ENCODE measurements at places on chromosomes 5 and 9.
A peak's percentile ranks its signal among the peaks of the same experiment; 100 is the strongest.

- DNase-seq: no peak
Observed at GRCh38 chr9:70805949-70806348, 315.5 kb downstream of the TRPM3 start.

DNA sequence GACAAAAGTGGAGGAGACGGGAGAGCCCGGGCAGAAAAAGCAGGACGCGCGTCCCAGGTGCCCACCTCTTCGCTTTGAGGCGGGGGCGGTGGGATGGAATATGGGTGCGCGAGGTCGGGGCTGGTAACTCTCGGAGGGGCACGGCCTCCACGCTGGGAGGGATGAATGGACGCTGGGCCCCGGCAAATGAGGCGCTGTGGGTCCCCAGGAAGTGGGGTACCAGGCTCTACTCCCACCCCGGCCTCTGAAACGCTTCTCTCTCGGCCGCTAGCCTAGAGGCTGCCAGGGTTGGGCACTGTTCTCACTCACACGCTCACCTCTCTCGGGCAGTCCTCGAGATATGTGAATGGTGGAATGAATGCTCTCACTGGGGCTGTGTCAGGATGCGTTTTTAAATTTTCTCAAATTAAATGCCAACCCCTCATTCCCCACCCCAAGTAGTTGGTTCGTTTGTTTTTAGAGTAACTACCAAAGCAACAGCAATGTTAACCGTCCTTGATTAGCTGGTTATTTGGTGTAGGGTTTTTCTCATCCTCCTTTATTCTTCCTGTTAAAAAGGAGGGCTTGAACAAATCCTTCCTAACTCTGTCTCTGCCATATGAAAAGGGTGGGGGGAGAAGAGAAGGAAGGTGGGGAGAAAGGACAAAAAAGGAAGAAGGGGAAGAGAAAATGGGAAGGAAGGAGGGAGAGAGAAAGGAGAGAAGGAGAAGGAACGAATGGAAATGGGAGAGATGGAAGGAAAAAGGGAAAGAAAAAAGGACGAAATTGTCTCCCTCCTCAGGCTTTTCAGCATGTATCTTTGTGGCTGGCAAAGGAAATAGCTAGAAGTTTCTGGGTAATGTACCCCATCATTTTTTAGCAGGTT lies 1.3 kb upstream of the EBF1 start:
- DNase-seq: peak; percentile 28

GRCh38 chr9:79632705-79633104 lies 60.9 kb downstream of the TLE4 start:
- DNase-seq: no peak

DNA sequence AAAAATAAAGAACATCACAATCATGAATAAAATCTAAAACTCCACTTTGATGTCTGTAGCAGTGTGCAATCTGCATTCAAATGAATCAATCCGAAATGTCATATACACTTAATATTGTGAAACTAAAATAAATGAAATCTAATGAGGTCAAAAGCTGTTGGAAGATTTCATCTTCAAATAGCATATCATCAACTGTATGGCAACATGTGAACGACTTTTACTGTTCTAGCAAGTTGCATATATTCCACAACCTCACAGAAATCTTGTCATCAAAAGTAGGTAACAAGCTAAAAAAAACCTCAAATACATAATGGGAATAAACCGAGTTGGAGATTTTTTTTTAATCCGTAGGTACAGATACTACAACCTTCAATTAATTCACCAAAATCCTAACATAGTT lies 1.2 kb downstream of the PTBP3 start:
- no peak for DNase-seq

GRCh38 chr5:136484808-136485325 lies 119.5 kb upstream of the TRPC7 start:
- no peak for DNase-seq

DNA sequence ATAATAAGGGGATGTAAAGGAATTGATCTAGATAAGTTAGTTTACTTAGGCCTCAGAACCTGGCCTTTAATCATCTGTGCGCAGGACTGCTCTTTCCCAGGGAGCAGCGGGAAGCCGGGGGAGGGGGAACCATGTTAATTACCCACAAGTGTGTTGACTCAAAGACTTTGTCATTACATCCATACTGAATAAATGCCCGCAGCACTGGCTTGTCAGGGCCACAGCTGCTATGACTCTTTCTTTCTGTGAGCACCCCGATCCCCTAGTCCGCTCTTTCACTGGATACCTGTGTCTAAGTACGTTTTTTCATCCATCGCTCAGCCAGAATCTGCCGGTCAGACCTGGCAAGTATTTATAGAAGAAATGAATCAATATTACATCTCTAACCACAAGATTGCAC lies 249.3 kb upstream of the DMRT1 start:
- no peak for DNase-seq

- DNase-seq: peak; percentile 53
Observed at GRCh38 chr9:92726971-92727715, 37.5 kb downstream of the BICD2 start.

DNA sequence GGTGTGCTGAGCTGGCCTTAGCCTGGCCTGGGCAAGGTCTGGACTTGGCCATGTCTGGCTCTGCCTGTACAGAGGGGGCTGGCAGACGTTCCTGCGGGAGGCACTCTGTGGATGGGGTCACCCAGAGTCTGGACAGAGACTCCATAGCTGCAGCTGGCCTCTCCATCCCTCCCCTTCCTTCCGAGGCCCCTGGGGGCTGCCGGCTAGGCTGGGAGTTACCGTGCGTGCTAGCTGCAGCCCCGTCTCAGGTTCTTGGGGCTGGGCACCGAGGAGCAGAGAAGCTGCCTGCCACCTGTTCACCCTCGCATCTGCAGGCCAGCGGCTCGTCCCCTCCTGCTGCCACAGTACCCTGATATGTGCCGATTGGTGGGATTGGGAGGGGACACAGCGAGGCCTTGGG lies 63.4 kb downstream of the RXRA start:
- DNase-seq: no peak

- no peak for DNase-seq
Observed at GRCh38 chr5:95223566-95224258, 61.2 kb downstream of the MCTP1 start.

GRCh38 chr9:118268046-118268445 lies 563.8 kb downstream of the TLR4 start:
- no peak for DNase-seq

DNA sequence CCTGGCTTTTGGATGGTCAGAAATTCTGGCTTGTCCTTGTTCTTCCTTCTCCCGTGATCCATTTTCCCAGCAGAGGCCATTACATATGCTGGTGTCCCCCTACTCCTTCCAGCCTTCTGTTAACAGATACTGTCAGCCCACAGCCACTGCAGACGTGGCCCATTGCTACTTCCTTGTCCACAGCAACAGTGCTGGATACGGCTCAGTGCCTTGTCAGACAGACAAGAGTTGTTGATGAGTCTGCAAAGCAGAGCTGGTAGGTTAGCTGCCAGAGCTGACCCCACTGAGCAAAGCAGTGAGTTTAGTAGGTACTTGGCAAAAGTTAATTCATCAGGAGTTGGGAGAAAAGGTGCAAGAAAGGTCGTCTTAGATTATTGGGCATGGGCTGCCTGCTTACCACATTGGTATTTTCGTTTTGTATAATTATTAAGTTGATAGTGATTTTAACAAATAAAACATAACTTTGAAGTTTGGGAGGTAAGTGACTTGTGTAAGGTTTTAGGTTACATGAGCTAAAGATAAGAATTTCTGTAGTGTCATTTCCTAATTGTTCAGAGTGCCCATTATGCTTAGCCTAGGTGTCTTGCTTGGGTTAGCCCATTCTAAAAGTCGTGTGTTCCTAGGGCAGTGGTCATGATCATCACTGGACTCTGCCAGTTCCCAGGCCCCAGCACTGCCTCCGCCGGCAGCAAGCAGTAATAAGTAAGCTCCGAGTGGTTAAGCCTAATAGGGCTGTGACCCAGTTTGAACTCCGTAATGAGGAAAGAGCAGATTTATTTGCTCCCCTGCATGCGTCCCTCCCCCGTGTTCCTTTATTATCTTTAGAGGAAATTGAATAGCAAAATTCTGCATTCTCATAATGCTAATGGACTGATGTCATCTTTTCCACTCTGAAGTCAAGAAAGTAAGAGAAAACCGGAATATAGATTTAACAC lies 292.0 kb downstream of the FANCC start:
- peak; percentile 64 for DNase-seq

DNA sequence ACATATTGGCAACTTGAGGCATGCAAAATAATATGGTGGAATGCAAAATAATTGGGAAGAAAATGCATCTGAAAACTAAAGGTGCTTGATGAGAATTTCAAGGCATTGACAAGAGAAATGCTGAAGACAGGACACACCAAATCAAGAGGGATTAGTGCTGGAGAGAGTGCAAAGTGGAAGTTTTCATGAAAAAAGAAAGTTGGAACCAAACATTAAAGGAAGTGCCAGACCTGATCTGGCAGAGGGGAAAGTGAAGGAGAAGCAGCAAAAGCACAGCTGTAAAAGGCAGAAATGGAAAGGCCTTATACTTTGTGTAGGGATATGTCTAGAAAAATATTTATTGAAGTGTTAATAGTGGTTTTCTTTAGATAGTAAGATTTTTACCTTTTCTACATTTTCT lies 35.3 kb upstream of the FYB1 start:
- no peak for DNase-seq

DNA sequence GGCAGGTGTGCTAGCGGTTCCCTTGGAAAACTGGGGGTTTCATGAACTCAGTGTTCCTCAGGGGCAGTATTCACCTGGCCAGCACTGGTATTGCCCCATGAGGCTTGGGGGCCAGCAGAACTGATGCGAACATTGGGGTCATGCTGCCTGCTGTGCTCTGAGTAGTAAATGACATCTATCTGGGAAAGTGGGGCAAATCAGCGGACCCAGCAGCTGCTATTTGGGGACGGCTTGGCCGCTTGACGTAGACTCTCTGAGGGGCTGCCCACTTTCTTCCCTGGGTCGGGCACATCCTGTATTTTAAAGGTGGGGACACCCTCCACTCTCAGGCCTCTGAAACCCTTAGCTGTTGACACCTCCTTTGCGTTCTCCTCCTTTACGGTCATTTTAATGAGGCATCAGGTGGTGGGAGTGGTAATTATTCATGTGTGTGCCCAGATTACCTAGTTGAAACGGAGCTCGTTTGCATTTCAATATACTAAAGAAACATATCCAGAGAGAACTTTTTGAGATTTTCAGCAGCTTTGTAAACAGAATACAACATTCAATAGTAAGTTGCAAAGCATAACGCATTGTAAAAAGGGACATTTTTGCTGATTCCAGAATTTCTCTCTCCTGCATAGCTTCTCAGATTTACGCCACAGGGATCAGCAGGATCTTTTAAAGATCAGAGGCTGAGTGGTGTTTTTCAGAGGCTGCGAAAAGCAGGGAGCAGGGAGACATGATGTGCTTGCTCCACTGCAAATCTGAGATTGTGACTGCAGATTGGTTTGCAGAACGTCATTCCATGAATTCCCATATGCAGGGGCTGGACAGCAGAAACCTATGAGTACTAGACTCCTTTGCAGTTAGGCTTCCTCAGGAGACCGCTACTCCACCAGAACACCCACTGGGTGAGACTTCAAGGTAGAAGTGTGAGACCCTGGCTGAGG lies 56.8 kb upstream of the ZFR start:
- DNase-seq: no peak

- DNase-seq: no peak
Observed at GRCh38 chr5:36054647-36055046, 12.0 kb downstream of the UGT3A2 start.

GRCh38 chr9:135006911-135007570 lies 80.4 kb upstream of the OLFM1 start:
- no peak for DNase-seq

DNA sequence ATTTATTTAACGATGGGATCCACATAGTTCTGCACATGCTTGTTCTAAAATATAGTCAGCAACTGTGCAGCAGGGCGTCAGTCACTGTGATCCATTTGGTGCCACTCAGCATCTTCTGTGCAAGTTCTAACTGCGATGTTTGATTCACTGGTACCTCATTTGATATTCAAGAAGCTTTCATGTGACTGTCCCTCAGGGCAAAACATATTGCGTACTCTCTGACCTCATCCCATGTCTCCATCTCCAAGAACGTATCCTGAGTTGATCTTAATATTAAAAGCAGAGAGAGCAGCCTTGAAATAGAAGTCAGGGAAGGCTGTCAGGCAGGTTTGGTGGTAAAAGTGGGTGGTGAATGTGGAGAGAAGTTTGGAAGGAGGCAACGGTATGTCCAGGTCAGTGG lies 116.5 kb upstream of the ATP10B start:
- no peak for DNase-seq

DNA sequence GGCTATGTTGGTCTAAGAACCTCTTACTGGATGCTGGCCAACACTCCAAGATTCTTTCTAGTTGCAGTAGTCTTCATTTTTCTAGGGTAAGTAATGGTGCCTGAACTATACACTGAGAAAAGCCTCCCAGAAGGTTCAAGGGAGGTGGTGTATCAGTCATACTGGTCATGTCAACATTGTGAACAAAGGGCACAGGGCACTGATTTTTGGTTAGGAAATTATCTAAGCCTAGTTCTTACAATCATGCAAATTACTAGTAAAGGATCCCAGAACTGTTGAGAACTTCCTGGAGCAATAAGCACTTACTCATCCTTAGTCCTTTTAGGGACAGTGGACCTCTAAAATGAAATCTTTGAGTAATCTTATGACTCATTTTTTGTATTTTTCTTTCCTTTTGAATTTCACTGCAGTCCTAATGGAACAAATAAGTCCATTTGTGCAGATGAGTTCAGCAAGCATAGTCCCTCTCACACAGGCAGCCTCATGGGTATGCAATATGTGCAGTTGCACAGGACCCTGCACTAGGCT lies 21.1 kb upstream of the CDC42SE2 start:
- no peak for DNase-seq

GRCh38 chr5:127834094-127834531 lies 130.9 kb downstream of the CCDC192 start:
- DNase-seq: no peak

GRCh38 chr5:80090884-80091166 lies 55.7 kb downstream of the THBS4 start:
- no peak for DNase-seq

DNA sequence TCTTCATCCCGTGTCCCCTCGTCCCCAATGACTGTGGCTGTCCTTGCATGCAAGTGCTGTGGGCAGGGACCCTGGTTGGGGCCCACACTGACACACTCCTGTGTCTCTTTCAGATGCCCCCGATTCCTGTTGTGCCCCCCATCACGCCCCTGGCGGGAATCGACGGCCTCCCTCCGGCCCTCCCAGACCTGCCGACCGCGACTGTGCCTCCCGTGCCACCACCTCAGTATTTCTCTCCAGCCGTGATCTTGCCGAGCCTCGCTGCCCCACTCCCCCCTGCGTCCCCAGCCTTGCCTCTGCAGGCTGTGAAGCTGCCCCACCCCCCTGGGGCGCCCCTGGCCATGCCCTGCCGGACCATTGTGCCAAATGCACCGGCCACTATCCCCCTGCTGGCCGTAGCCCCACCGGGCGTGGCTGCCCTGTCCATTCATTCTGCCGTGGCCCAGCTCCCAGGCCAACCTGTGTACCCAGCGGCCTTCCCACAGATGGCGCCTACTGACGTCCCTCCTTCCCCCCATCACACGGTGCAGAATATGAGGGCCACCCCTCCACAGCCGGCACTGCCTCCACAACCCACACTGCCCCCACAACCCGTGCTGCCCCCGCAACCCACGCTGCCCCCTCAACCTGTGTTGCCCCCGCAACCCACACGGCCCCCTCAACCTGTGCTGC lies 75.0 kb downstream of the WNK2 start:
- no peak for DNase-seq

- no peak for DNase-seq
Observed at GRCh38 chr5:124655921-124656511, 90.4 kb downstream of the ZNF608 start.

Data from D341Med (cell line).